RCC 7860 (cell line): ENCODE measurements at places on chromosomes 5 and 9.

DNA sequence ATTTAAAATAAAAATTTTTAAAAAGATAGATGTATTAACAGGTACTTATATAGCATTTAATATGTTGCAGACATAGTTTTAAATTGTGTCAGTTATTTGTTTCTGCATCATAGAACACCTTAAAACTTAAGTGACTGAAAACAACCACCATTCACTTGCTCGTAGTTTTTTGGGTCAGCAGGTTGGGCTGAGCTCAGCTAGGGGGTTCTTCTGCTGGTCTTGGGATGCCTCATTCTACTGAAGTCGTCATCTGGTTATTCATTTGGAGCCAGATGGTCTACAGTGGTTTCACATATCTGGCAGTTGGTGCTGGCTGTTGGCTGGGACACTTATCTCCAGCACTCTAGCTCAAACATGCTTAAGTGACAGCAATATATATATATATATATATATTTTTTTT, 29.6 kb downstream of the PSAT1 start:
- no peak for DNase-seq

GRCh38 chr9:17272536-17272935, 137.7 kb downstream of the CNTLN start:
- no peak for DNase-seq

DNA sequence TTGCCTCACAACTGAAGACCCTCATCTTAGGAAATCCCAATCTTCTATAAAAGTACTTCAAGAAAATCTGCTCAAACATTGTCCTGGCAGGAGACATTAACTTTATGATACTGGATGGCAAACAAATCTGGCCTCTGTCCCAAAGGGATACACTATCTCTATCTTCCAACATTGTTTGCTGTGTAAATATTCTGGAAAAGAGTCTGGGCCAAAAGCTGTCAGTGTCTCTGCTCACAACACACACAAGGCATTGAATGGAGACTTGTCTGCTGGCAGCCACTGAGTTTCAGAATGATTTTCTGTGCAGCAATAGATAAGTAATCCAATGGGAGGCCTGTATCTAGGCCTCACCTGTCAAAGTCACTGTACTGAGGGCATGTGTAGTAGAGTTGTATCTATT, 471.1 kb downstream of the DMAC1 start:
- no peak for DNase-seq

GRCh38 chr9:91945277-91946085, 4.5 kb downstream of the ROR2 start:
- no peak for DNase-seq

- DNase-seq = peak; percentile 81
Measured at GRCh38 chr5:13606051-13606450, 338.4 kb downstream of the DNAH5 start.
